ENCODE measurements at places on chromosomes 6 and 20.

- DNase-seq: no peak
Measured at GRCh38 chr6:75077701-75078100, 128.2 kb downstream of the COL12A1 start.

DNA sequence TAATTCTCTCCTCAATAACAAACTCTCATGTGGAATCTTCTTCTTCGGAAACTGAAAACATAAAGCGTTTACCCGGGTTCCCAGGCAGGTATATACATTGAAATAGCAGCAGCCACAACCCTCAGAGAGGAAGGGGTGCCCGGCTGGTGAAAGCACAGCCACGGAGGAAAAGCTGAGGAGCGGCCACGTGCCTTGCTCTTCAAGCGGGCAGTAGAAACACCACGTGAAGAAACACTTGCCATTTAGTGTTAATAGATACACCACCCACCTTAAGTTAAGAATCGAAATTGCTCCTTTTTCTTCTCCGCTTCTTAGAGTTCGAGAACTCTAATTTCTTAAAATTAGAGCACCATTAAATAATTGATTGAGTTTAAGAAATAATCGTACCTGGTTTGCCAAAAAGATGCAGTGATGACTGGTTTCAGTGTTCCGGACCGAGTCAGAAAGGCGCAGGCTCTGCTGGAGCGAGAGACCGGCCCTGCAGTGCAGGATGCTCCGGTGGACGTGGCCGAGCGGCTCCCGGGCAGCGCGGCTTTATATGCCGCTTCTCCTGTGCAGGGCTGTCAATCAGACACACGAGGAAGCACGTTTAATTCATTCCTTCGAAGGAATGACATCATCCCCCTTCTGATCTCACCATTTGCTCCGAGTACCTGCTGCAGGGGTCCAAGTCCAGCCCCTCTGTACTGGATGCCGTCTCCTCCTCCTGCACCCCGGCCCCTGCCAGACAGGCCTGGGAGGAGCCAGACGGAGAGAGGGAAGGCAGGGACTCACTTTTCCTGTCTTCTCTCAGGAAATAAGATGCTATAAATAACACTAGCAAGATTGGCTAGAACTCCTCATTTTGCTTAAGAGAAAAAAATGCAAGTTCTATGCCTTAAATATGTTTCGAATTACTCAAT is at the start of gene THBS2:
Gene THBS2 (minus strand): TSS at position 510 of the 902 bp plus-strand sequence. CDS start 3,062 bp downstream, outside the sequence.
- no peak for DNase-seq

GRCh38 chr20:43284486-43284885 is 94.8 kb upstream of the PTPRT start:
- no peak for DNase-seq

- no peak for DNase-seq
Measured at GRCh38 chr6:2828629-2829028, 13.0 kb downstream of the SERPINB1 start.

- no peak for DNase-seq
Measured at GRCh38 chr6:131782764-131783163, 25.1 kb upstream of the ENPP1 start.

- no peak for DNase-seq
Measured at GRCh38 chr20:32235331-32236047, 27.8 kb downstream of the POFUT1 start.

GRCh38 chr20:44938637-44939036 is 21.6 kb downstream of the TOMM34 start:
- DNase-seq: no peak

Data from prostate gland (tissue), 2 donors.